ENCODE measurements at places on chromosomes 5 and 9.

DNA sequence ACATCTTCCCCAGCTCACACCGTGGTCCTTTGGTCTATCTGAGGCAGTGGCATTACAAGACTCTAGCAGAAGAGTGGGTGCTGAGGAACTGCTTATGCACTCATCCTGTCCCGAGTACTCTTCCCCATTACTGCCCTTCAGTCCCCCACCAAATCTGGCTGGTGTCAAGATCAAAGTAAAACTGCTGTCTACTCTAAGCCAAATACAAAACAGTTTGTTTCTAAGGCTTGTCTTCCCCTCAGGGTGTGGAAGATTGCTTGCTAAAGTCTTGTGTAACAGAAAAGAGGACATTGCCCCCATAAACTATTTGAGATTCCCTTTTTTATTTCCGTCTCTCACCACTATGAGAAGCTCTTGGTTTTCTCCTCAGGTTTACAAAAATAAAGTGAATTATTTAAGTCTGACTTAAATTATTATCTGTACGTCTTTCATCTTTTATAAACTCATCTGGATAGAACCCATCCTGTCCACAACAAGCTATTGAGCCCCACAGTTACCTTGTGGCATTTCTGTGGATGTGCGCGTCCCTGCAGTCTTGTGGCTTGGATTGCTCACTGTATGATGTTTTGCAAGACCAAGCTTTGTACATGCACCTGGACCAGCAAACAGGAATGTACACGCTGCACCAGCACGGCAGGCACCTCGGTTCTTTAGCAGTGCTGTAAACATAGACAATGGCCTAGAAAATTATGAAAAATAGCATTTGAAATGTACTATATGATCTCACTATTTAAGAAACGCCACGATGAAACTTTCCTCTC, 61.0 kb downstream of the CYSTM1 start:
- no peak for DNase-seq

DNA sequence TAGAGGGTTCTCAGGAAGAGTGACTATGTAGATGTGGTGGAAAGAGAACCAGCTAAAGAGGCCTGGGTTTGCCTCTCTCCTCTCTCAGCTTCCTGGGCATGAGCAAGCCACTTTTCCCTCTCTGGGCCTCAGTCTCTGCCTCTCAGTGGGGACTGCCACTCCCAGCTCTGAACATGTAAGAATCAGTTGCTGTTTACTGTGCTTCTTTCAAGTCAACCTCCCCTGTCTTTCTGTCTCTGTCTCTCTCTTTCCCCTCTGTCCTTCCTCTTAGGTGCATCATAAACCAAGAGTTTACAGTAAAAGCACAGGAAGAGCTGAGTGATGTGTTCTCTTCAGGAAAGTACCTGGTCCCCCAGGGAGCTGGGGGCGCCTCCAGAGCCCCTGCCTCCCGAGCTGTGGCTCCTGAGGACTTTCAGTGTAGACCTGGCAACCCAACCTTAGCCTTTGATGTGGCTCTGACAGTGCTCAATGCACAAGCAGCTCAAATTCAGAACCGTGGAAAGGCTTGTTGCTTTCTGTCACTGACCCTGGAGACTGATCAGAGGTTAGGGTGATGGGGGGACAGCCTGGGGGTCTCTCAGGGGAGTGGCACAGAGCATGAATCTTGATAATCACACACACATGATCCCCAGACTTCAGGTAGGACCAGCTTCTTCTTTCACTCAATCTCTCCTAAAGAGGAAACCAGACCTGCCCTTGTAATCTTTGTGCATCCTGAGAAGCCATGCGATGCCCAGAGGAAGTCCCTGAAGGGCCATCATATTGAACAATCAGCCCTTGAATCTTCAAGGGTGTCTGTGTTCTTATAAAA, 59.4 kb upstream of the TNFSF8 start:
- no peak for DNase-seq

DNA sequence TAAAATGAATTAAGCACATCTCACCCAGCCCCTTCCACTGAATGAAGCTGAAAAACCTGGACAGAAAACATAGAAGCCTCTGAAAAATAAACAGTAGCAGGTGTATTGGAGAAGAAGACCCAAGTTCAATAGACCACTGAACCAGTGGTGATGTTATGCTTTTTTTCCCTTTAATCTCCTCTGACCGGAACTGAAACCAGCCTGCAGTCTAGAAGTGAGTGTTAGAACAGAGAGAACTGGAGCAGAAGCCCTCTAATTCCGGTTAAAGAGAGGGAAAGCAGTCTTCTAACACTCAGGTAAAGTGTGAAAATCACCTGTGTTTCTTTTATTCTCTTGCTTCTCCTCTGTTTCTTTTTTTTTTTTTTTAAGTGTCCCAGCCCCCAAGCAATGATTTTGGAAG, 83.5 kb upstream of the CCL21 start:
- no peak for DNase-seq

DNA sequence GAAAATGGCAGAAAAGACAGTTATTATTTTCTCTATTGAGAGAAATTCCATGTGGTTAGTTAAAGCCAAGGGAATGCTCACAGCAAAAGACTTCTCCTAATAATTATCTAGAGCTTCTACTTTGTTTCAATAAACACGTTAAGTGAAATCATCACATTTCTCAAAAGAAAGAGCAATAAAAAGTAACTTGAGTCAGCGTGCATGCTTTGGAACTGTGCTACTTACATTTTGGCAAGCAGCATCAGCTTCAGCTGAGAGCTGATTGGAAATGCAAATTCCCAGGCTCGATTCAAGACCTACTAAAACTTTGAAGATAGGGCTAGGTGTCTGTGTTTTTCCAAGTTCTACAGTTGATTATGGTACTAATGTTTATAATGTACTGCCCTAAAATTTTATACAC, 132.1 kb downstream of the CDH18 start:
- no peak for DNase-seq

- DNase-seq = no peak
Measured at GRCh38 chr5:93342563-93343061, 238.4 kb downstream of the NR2F1-AS1 start.

Measured in HT1080 (cell line).